Activated T-helper 1 cell treated with anti-CD3 and anti-CD28 coated beads, Interleukin-12 subunit alpha, Interleukin-12 subunit beta, Interleukin-2, Interleukin-4 antibody, amounts not matched to agents 30 ng/mL and 10 ng/mL and 1 ng/mL, durations not matched to agents 14 hours and 24 hours and 36 hours (primary cell): ENCODE measurements at places on chromosomes 4 and X. TPM values are rescaled to one million over a fixed set of nuclear protein-coding genes. Genes with fewer than 3 reads are reported as not detected.

GRCh38 chrX:19350941-19351384, 7.2 kb downstream of the PDHA1 start:
- peaks cover 32% of the 10 kb centered on the region for H3K36me3 ChIP-seq
- peaks cover 20% of the 10 kb centered on the region for H3K4me1 ChIP-seq
- H3K4me3 ChIP-seq: peak overlapping the region; percentile 15
- peak overlapping the region; percentile 78 for H3K27ac ChIP-seq
- no peaks in the 10 kb centered on the region for H3K27me3 ChIP-seq

GRCh38 chr4:162061214-162061613, 102.6 kb downstream of the FSTL5 start:
- DNase-seq: no peak
- H3K27ac ChIP-seq: no peak overlapping the region
- H3K4me1 ChIP-seq: no peaks in the 10 kb centered on the region
- H3K36me3 ChIP-seq: no peaks in the 10 kb centered on the region
- no peaks in the 10 kb centered on the region for H3K27me3 ChIP-seq

Gene RBM41
- 15.5 and 16.6 TPM in 2 replicates for total RNA-seq

Gene MYL5
- total RNA-seq: 29.7 and 35.0 TPM in 2 replicates

Gene TKTL2
- not detected in 2 replicates for total RNA-seq

Gene NPY2R
- not detected in 2 replicates for total RNA-seq

GRCh38 chr4:41384992-41385391, 128.3 kb downstream of the UCHL1 start:
- H3K4me3 ChIP-seq: no peak overlapping the region
- no peak overlapping the region for H3K27ac ChIP-seq
- no peak for DNase-seq
- no peaks in the 10 kb centered on the region for H3K4me1 ChIP-seq
- H3K36me3 ChIP-seq: no peaks in the 10 kb centered on the region

DNA sequence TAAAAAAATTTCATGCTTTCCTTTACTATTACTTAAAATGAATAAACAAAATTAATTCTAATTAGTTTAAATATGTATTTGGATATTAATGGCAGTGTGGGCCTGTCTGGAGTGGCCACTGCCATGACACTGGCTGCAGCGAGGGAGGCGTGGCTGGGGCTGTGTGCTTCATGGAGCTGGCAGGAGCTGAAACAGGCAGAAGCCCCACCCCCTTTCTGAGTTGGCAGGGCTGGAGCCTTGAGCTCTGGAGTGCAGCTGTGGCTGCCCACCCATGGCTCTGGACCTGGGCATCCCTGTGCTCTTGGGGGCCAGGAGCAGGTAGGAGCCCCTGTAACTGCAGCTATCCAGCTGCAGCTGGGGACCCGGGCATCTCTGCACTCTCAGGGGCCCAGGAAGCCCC, 8.2 kb upstream of the HSD17B11 start:
- H3K4me3 ChIP-seq: no peak overlapping the region
- H3K36me3 ChIP-seq: no peaks in the 10 kb centered on the region
- H3K27ac ChIP-seq: no peak overlapping the region
- H3K27me3 ChIP-seq: peaks cover 7% of the 10 kb centered on the region

- H3K27me3 ChIP-seq: no peaks in the 10 kb centered on the region
- H3K4me3 ChIP-seq: no peak overlapping the region
- no peaks in the 10 kb centered on the region for H3K36me3 ChIP-seq
- DNase-seq: no peak
These were observed 1715.2 kb upstream of the TENM3 start for GRCh38 chr4:180528003-180528402.

DNA sequence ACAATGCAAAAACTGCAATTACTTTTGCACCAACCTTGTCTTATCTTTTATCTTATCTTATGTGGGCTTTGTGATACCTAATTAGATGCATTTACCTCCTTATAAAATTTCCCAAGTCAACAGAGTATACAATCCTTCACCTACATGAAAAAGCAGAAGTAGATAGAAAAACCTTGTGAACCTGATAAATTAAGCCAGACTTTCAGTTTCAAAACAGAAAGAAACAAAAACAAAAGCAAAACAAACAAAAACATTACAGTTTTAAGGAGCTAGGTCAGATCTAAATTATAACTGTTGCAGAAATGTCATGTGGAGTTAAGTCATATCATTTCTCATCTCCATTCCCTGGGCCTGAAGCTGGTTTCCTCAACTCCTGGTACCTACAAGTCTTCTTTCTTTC, 24.9 kb upstream of the CXXC4 start:
- no peak overlapping the region for H3K4me3 ChIP-seq
- DNase-seq: no peak
- no peaks in the 10 kb centered on the region for H3K4me1 ChIP-seq
- H3K36me3 ChIP-seq: no peaks in the 10 kb centered on the region
- H3K27me3 ChIP-seq: no peaks in the 10 kb centered on the region
